ENCODE measurements at places on chromosomes 3 and 15.

- H3K4me1 ChIP-seq, result no peaks in the 10 kb centered on the region
- H3K36me3 ChIP-seq, result no peaks in the 10 kb centered on the region
- no peak overlapping the region for H3K27ac ChIP-seq
Measured at GRCh38 chr3:101240719-101241399, 79.5 kb downstream of the IMPG2 start.

DNA sequence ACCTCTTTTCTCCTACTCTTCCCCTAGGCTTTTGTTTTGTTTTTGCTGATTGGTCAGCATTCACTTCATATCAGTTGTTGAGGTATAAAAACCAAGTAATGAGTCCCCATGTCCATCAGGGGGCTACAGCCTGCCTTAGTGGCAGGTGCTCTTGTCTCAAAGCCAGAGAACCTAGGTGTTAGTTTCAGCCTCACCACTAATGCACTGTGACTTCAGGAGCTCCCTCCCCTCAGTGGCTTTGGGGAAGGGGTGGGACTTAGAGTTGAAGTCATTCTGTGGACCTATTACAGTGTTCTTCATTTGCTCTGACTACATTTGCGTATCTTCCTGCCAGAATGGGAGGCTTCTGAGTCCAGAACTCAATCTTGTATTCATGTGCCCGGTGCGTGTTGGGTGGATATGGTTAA lies 41.6 kb downstream of the NR2C2 start:
- H3K4me1 ChIP-seq, result peaks cover 26% of the 10 kb centered on the region
- H3K27me3 ChIP-seq, result no peaks in the 10 kb centered on the region
- no peak overlapping the region for H3K4me3 ChIP-seq
- H3K27ac ChIP-seq, result no peak overlapping the region
- DNase-seq, result no peak

GRCh38 chr15:70753101-70753829 lies 10.1 kb downstream of the UACA start:
- H3K36me3 ChIP-seq, result no peaks in the 10 kb centered on the region
- H3K4me3 ChIP-seq, result no peak overlapping the region
- peak overlapping the region; percentile 84 for H3K27ac ChIP-seq
- no peaks in the 10 kb centered on the region for H3K27me3 ChIP-seq
- peaks cover 25% of the 10 kb centered on the region for H3K4me1 ChIP-seq

DNA sequence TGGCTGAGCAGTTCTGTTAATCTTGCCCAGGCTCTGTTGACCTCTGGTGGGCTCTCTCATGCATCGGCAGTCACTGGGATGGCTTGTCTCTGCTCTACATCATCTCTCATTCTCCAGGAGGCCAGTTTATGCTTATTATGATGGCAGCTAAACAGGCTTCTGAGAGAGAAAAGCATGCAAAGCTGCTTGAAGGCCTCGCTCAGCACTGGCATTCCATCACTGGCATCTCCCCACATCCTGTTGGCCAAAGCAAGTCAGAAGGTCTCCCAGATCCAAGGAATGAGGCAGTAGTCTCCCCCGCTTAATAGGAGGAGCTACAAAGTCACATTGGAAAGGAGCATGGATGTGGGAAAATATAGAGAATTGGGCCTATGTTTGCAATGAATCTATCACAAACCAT lies 212.6 kb downstream of the ZNF621 start:
- no peak overlapping the region for H3K4me3 ChIP-seq
- DNase-seq, result no peak

GRCh38 chr3:187012609-187013051 lies 82.3 kb downstream of the ST6GAL1 start:
- no peak overlapping the region for H3K4me3 ChIP-seq

GRCh38 chr15:37079726-37080125 lies 20.6 kb downstream of the MEIS2 start:
- no peak for DNase-seq
- H3K36me3 ChIP-seq, result peaks cover 6% of the 10 kb centered on the region
- H3K4me3 ChIP-seq, result no peak overlapping the region
- H3K27ac ChIP-seq, result no peak overlapping the region
- peaks cover 6% of the 10 kb centered on the region for H3K27me3 ChIP-seq

- no peak overlapping the region for H3K4me3 ChIP-seq
- no peaks in the 10 kb centered on the region for H3K4me1 ChIP-seq
- H3K27ac ChIP-seq, result no peak overlapping the region
- no peak for DNase-seq
- H3K27me3 ChIP-seq, result no peaks in the 10 kb centered on the region
Measured at GRCh38 chr3:126811530-126811929, 107.5 kb downstream of the CHCHD6 start.

- no peaks in the 10 kb centered on the region for H3K27me3 ChIP-seq
- H3K36me3 ChIP-seq, result no peaks in the 10 kb centered on the region
- H3K4me3 ChIP-seq, result no peak overlapping the region
- DNase-seq, result no peak
Measured at GRCh38 chr3:8420612-8421011, 81.0 kb upstream of the LMCD1 start.

DNA sequence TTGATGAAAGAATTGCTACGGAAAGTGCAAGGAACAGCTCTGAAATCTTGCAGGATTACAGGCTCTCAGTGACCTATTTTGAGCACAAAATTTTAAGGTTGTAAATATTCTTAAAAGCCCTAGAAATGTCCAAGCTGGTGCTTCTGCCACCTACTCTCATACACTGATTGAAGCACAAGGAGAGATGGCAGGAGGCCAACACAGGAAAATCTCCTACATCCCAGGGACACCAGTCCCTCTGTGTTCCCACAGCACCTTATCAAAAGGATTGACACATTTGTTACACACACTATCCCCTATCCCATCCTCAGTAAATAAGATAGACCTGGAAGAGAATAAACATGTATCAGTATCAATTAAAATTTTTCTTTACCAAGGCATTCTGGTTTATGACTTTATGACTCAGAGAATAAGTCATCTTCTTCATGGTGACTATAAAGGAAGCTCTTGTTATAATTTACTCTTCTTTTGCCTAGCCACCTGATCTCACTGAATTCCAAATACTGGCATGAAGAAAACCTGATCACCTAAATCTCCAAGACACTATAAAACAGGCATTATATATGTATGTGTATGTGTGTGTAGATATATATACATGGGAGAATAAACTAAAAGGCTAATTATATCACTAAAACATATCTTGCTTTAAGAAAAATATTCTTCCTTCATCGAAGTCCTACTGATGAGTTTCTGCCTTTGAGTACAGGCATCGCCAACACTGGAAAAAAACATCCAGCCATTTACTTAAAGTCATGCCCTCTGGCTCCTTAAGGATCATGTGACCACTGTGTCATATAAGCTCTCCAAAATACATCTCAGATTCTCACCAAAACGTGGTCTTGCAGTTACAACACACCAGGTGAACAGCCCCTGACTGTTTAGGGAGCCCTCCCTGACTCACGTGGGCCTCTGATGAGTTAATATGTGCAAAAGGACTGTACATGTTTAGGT lies 208.1 kb upstream of the NR2F2 start:
- H3K4me1 ChIP-seq, result no peaks in the 10 kb centered on the region
- no peak overlapping the region for H3K4me3 ChIP-seq
- H3K36me3 ChIP-seq, result no peaks in the 10 kb centered on the region
- no peak overlapping the region for H3K27ac ChIP-seq
- H3K27me3 ChIP-seq, result no peaks in the 10 kb centered on the region

DNA sequence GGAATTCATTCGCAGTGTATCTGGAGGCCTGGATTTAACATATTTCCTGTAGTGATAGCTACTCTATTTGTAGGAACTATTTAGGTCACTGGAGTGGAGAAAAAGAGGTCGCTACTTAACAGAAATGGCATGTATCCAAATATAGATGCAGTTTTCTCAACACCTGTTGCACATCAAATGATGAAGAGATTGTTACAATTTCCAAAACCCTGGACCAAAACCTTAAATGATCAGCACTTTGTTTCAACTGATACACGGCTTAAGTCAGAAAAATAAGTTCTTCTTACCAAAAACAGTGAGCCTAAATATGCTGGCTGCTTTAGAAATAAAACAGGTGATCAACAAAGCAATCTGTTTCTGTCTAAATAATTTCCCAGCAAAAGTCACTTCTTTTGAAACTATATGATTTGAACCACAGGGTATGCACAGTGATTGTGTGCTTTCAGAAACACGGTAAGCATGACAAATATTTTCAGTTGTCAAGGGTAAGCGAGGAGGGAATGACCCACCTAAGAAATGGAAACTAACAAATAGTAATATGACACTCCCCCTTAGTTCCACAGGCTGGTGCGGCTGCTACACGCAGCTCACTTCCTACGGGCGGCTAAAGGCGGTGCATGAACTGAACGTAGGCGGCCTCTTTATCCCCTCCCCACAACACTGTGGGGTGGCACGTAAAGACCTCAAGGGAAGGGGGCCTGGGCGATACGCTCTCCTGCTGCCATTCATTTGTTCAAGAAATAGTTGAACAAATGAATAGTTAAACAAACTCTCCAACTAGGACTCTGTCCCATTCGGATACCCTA lies 1.1 kb downstream of the EHD4 start:
- DNase-seq, result no peak
- no peaks in the 10 kb centered on the region for H3K27me3 ChIP-seq
- no peaks in the 10 kb centered on the region for H3K4me1 ChIP-seq
- H3K36me3 ChIP-seq, result no peaks in the 10 kb centered on the region
- H3K4me3 ChIP-seq, result peak overlapping the region; percentile 91
- H3K27ac ChIP-seq, result peak overlapping the region; percentile 89

GRCh38 chr15:78437107-78437761 lies 782 bp upstream of the IREB2 start:
- H3K4me1 ChIP-seq, result peaks cover 44% of the 10 kb centered on the region
- no peaks in the 10 kb centered on the region for H3K27me3 ChIP-seq
- peak overlapping the region; percentile 99 for H3K27ac ChIP-seq
- H3K4me3 ChIP-seq, result peak overlapping the region; percentile 100
- H3K36me3 ChIP-seq, result no peaks in the 10 kb centered on the region
- no peak for DNase-seq

DNA sequence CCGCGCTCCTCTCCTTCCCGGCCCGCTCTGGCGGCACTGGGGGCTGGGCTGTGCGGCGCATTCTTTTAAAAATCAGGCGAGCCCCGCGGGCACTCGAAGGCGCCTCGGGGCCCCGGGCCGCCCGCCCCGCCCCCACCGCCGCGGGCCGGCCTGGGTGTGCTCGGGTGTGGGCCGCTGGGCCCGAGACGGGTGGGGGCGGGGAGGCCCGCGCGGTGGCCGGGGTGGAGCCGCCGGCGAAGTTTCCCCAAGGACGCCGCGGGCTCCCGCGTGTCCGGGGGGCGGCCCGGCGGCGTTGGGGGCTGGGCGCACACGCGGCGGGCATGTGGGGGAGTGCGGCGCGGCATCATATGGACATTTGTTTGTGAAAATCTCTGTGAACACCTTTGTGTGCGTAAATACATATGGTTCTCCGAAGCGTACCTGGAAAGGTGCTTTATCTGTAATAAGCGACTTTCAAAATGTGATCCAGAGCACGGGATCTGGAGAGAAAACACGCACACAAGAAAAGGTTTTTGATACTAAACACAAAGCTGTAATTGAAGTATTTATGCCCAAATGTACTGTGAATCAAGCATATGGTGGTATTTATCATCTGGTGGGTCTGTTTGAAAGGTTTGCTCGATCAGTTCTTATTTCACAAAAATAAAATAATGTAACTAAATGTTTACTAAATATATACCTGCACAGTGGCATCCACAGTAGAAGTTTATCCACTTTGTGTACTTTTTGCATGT lies 612 bp upstream of the TBL1XR1 start:
- H3K36me3 ChIP-seq, result no peaks in the 10 kb centered on the region
- H3K27me3 ChIP-seq, result no peaks in the 10 kb centered on the region
- no peak for DNase-seq

- no peaks in the 10 kb centered on the region for H3K27me3 ChIP-seq
- no peak overlapping the region for H3K27ac ChIP-seq
- no peak overlapping the region for H3K4me3 ChIP-seq
- no peaks in the 10 kb centered on the region for H3K4me1 ChIP-seq
- no peak for DNase-seq
- no peaks in the 10 kb centered on the region for H3K36me3 ChIP-seq
Measured at GRCh38 chr15:34679291-34679690, 75.5 kb downstream of the GJD2 start.

DNA sequence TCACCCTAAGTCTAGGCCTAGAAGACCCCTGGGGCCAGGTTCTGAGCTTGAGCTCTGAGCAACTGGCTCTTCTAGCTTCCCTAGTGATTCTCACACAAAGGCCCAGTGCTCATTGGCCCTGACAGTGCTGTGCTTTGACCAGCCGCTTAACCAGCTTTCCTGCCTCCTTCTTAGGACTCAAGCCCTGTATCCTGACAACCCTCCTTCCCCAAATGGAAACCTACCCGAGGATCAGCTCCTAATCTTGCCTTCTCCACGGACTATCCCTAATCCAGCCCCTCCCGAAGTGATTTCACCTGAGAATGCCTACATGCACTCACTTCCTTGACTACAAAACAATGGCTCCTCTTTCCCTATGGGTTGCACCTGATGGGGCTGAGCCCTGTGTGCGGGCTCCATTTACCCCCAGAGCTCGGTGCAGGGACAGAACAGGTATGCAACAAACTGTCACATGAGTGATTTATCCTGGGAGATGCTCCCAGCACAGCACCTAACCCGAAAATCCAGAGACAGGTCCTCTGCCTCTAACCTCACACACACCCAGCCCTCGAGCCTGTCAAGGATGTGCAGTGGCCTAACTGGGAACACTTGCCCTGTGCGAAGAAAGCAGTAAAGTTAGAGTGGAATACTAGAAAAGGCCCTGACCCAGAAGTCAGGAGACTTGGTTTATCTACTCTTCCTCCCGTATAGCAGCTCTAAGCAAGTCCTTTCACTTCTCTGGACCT lies 2.3 kb downstream of the MEGF11 start:
- no peak overlapping the region for H3K4me3 ChIP-seq
- no peak for DNase-seq
- H3K27ac ChIP-seq, result no peak overlapping the region
- H3K27me3 ChIP-seq, result no peaks in the 10 kb centered on the region

- H3K4me1 ChIP-seq, result no peaks in the 10 kb centered on the region
- H3K4me3 ChIP-seq, result no peak overlapping the region
- H3K36me3 ChIP-seq, result no peaks in the 10 kb centered on the region
- H3K27me3 ChIP-seq, result no peaks in the 10 kb centered on the region
- DNase-seq, result no peak
Measured at GRCh38 chr3:136885357-136886213, 23.6 kb downstream of the NCK1 start.

GRCh38 chr3:14918356-14918860 lies 29.0 kb upstream of the NR2C2 start:
- no peaks in the 10 kb centered on the region for H3K27me3 ChIP-seq
- no peaks in the 10 kb centered on the region for H3K4me1 ChIP-seq
- H3K27ac ChIP-seq, result no peak overlapping the region
- H3K4me3 ChIP-seq, result no peak overlapping the region
- H3K36me3 ChIP-seq, result no peaks in the 10 kb centered on the region

DNA sequence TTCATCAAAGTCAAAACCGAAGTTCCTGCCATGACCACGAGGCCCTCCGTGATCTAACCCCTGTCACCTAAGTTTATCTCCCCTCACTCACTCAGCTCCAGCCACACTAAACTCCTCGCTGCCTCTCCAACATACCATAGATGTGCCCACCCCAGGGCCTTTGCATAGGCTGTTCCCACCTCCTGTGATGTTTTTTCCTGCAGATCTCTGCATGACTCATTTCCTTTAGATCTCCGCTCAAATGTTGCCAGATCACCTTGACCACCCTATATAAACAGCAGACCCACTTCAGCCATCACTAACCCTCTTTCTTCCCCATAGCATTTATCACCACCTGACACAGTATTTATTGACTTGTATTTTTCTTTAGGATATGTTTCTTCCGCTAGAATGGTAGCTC lies 58.5 kb downstream of the HRH1 start:
- peaks cover 21% of the 10 kb centered on the region for H3K4me1 ChIP-seq
- H3K4me3 ChIP-seq, result no peak overlapping the region
- no peak for DNase-seq
- H3K27ac ChIP-seq, result no peak overlapping the region
